RWPE1 (cell line): ENCODE measurements at places on chromosomes 12 and 14.

- DNase-seq = no peak
These were observed 1.4 kb downstream of the C12orf56 start for GRCh38 chr12:64389154-64389553.

DNA sequence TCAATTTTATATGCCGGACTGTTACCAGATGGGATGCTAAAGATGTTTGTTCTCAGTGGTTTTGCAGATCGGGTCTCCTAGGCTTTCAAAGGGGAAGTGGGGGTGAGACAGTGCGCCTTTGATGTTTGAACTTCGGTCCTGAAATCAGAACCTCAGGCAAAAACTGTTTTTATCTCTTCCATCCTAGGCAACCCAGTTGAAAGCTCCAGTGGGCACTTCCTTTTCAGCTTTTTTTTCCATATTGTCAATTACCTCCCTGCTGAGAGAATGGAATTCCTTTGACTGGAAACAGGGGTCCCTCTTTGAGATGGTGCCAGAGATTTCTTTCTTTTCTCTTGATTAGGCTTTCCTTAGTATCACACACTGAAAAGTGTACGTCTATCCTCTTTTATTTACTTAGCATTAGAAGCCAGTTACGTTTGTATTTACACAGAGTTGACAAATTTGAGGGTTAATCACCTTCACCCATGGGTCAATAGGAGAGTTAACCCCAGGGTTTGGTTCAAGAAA, 40.0 kb downstream of the NUAK1 start:
- no peak for DNase-seq

DNA sequence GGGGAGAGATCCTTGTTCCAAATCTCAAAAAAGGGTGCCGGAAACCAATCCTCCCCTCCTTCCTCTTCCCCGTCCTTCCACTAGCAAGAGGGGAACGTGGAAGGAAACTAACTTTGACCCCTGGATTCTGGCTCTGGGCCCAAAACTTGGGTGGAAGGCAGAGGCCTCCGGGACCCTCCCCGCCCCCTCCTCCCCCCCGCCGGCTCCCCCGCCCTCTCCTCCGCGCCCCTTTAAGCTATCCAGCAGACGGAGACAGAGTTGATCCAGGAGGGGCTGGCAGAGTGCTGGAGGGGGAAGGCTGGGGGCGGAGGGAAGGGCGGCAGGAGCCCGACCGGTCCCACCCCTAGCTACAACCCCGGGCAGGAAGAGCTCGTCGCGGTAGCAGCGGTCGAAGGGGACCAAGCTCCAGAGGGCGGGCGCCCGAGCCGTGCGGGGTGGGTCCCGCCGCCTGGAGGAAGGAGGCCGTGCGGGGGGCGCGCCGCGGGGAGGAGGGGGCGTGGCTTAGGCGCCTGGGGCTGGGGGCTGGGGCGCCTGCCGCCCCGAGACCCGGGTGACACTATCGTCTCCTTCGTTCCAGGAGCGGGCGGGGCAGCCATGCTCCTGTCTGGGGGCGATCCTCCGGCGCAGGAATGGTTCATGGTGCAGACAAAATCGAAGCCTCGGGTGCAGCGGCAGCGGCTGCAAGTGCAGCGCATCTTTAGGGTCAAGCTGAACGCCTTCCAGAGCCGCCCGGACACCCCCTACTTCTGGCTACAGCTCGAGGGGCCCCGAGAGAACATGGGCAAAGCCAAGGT, at the start of gene NYNRIN:
TSS of gene NYNRIN (plus strand) at position 351 of the 794 bp plus-strand sequence. CDS start at position 595, 244 bp downstream.
- no peak for DNase-seq

DNA sequence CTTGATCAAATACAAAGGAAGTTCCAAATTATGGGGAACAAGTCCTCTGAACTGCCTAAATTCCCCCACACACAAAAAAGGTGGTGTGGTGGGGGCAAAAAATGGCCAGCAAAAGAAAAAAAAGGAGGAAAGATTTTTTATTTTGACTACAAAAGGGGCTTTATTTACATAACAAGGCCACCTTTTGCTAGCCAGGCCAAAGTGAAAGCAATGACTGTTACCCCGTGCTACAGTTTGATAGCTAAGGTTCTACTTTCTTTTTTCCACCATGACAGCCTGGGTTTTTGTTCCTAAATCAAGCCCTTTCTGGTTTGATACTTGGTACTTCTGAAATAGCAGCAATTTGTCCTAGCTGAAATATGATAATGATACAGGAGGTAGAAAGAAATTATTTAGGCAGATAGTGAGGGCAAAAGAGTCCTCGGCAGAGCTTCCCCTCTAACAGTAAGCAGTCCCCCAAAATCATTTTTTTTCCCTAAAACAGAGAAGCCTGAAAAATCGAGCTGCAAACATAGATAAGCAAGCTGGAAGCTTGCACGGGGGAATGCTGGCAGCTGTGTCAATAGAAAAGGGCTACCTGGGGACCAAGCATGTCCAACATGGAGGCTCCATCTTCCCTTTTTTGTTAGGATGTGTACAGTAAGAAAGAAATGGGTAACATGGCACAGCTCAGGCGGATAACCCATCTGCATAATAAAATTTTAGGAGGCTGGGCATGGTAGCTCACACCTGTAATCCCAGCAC, 8.9 kb upstream of the B4GALNT1 start:
- DNase-seq = no peak

DNA sequence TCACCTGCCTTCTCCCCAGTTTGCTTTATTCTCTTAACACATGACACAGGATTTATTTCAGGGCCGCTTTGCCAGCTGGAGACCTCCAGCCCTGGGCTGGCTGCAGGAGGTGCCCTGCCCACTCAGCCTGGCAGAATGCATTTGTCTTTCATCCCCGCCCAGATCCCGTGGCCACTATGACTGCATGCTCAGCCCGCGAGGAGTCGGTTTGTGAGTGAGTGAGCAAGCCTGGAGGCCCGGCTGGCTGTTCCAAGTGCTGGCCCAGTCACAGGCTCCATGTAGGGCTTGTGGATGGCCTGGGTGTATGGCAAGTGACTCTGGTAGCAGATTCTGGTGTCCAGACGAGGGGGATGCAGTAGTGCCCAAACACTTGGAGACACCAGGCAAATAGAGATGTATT, 2.1 kb downstream of the TDP1 start:
- no peak for DNase-seq

DNA sequence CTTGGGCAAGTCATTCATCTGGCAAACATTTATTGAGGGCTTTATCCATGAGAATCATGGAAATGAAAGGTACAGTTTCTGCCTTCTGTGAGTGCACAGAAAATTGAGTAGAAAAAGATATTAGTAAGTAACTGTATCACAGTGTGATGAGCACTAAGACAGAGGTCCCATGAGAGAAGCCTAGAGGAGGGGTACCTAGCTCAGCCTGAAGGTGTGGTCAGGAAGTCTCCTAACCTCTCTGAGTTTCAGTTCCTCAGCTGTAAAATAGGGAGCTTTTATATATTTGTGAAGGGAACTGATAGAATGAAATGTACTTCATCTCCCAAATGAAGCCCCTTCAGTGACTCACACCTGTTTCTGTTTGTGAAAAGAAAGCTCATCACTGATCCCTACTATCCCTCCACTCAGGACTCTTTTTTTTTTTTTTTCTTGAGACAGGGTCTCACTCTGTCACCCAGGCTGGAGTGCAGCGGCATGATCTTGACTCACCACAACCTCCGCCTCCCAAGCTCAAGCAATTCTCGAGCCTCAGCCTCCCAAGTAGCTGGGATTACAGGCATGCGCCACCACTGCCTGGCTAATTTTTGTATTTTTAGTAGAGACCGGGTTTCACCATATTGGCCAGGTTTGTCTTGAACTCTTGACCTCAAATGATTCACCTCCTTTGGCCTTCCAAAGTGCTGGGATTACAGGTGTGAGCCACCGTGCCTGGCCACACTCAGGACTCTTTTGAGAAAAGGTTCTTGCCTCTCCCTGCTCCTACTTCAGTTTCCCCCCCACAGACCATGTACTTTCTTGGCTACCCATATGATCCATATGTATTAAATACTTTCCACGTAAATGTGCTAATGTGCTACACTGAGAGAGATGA, 93.7 kb upstream of the FUT8 start:
- no peak for DNase-seq

DNA sequence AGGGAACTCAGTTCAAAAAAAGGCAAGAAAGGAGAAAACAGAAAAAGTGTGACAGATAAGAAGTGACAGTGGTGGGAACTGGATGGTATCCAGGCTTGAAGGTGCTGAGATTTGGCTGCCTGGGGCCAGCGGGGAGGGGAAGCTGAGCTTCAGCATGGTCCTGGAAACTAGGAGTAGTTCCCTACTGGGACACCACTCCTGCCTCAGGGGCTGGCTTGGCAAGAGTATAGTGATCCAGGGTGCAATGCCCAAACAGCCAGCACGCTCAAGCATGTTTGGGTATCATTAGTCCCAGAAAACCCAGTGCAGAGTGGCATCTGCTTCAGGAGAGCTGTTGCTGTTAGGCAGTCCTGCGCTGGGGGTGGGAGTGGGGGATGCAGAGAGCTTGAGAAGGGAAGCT, 49.5 kb upstream of the KTN1 start:
- DNase-seq = no peak

GRCh38 chr14:50060871-50061663, 55.3 kb downstream of the VCPKMT start:
- DNase-seq = peak; percentile 90

DNA sequence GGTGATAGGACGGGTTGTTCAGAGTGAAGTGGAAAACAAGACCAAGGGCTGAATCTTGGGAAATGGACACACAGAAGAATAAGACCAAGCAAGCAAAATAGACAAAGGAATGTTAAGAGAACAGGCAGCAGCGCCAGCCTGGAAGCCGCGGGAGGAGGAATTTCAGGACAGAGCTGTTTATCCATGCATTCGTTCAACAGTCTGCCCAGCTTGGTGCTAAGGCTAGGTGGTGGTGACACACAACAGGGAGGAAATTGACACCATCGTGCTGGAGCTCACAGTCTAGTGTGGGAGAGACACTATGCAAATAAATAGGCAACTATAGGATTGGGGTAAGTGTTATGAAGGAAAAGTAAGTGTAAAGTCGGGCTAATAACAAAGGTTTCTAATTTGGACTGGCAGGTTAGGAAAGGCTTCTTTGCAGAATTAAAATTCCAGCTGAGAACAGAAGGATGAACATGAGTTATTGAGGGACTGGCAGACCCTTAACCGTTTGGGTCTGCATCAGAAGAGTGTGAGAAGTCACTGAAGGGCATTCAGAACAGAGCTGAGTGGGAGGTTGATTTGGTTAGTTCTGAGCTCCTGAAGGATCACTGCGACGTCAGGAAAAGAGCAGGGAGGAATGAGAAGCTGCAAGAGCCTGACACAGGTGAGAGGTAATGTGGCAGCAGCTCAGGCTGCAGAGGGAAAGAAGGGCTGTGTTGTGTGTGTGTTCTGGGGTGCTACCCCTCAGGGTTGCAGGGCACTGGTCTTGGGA, 242.6 kb upstream of the FKBP4 start:
- DNase-seq = no peak

DNA sequence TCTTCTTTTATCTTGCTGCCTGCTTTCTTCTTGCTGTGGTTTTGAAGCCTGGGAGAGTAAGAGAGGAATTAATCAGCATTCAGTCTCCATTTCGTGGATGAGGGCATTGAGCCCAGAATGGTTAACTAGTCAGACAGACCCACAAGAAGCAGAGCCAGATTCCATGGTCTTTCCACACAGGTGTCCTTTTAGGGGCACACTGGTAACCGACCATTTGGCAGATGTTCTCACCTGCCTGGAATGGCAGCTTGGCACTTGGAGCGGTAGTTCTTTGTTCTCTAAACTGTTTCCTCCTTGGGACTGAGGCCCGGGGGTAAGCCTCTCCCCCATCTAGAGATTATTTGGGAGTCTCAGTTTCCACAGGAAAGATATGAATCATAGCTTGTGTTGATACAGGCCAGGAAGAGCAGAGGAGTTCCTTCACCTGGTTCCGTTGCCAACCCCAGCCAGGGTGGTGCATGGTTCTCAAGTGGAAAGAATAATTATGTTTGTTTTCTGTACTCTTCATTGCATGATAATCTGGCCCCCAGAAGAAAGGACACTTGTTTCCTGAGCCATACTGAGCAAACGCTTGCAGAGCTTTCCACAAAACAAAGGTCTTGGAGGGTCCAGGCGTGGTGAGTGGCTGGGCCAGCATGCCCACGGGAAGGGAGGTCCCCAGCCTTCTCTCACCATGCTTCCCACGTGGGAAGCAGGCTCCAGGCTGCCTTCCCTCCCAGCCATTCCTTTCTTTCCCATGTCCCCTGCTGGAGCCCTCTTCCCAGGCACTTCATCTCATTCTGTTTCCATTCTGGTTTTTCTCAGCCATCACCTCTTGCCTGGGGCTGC, 2.0 kb upstream of the KRT75 start:
- peak; percentile 43 for DNase-seq

DNA sequence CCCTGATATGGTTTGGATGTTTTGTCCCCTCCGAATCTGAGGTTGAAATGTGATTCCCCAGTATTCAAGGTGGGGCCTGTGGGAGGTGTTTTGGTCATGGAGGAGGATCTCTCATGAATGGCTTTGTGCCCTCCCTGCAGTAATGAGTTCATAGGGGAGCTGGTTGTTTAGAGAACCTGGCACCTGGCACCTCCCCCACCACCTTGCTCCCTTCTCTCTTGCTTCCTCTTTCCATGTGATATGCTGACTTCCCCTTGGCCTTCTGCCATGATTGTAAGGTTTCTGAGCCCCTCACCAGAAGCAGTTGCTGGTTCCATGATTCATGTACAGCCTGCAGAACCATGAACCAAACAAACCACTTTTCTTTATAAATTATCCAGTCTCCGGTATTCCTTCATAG, 32.6 kb downstream of the CD163L1 start:
- DNase-seq = no peak

GRCh38 chr12:131832321-131833231, 4.4 kb downstream of the MMP17 start:
- DNase-seq = no peak

DNA sequence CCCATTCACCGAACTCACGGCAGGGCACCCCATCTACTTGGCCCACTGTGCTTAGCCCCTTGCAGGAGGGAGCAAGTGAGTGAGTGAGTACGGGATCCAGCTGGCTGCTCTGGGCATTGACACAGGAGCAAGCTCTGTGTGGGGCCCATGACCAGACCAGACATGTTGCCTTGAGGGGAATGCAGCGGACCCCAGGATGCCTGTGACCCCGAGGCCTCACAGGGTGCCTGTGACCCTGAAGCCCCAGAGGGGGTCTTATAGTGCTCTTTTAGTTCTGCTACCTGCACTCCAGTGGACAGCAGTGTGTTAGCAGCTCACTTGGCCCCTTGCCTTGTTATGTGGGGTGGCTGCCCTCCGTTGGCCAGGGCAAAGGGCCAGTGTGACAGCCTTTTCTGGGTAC, 255.8 kb downstream of the ETNK1 start:
- DNase-seq = no peak

DNA sequence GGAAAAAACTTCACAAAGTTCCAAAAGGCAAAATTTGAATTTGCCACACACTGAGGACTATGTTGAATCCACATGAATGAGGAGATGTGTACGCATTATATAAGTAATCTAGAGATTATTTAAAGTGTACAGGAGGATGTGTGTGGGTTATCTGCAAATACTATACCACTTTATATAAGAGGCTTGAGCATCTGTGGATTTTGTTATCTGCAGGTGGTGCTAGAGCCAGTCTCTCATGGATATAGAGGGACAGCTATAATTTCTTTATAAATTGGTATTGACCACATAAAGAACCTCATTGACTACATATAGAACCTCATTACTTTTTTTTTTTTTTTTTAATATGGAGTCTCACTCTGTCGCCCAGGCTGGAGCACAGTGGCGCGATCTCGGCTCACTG, 32.2 kb upstream of the RXYLT1 start:
- DNase-seq = no peak

- no peak for DNase-seq
These were observed 824 bp downstream of the CCDC177 start for GRCh38 chr14:69573831-69574262.

GRCh38 chr14:79514700-79515099, 696.6 kb downstream of the DIO2 start:
- DNase-seq = no peak
